Right lung (tissue), 10 donors: ENCODE measurements at places on chromosomes 2 and 18.

DNA sequence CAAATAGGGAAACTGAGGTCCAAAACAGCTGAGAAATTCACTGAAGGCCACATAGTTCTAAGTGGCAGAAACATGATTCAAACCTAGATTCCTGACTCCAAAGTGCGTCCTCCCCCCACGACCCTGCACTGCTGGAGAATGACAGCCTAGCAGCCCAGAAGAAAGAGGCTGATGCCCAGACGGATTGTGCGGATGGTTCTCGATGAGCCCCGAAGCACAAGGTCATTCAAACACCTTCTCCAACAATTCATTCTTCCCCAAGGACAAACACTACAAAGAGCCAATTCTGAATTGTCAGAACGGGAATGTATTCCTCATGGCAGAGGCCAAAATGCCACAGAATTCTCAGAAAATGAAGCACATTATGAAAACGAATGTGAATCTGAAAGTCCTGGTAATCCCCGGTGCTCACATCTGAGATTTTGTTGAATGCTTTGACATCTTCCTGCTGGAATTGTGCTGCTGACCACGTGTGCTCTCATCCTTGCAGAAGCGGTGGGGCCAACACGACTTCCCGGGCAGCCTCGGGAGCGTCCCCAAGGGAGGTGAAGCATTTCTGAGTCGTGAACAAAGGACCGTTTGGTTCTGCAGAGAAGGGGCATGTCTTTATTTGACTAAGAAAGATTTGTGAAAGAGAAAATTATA, 337.0 kb downstream of the EIPR1 start:
- no peak for DNase-seq

GRCh38 chr2:177164131-177164530, 48.5 kb upstream of the HNRNPA3 start:
- DNase-seq: no peak

DNA sequence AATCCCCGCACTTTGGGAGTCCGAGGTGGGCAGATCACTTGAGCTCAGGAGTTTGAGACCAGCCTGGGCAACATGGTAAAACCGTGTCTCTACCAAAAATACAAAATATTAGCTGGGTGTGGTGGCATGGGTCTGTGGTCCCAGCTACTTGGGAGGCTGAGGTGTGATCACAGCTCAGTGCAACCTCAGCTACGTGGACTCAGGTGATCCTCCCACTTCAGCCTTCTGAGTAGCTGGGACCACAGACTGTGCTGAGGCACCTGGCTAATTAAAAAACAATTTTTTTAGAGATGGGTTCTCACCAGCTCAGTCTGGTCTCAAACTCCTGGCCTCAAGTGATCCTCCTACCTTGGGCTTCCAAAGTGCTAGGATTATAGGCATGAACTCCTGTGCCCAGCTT, 23.4 kb downstream of the ANKRD12 start:
- DNase-seq: no peak

DNA sequence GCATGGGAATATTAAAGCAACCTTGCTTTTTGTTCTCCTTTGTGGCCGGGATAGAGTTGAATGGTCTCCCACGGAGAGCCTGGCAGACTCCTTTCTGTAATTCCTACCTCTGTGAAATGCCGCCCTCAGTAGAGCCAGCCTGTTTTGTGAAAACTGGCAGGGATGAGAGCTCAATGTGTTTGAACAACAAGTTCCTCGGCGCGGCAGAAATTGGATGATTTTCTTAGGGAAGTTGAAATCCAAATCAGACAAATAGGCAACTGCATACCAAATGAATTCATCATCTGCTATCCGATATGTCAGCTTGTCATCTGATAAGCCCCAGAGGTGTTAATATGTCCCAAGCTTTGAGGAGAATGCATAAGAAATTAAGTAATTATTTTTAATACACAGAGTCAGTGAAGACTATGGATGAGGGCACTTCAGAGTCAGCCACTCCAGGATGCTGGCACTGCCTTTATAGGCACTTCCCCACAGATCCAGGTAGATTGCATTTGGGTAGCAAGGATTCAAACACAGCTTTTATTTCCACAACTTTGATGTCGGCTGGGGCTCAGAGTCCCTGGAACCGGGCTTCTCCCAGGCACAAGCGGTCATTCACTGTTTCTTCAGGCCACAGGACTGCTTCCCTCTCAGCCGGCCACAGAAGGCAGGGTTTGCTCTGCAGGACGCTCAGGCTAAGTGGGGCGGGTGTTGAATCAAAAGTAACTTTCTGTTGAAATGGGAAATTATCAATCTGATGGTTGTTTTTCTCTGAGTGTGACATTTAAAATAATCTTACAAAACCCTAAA, 82.8 kb upstream of the REV1 start:
- no peak for DNase-seq

DNA sequence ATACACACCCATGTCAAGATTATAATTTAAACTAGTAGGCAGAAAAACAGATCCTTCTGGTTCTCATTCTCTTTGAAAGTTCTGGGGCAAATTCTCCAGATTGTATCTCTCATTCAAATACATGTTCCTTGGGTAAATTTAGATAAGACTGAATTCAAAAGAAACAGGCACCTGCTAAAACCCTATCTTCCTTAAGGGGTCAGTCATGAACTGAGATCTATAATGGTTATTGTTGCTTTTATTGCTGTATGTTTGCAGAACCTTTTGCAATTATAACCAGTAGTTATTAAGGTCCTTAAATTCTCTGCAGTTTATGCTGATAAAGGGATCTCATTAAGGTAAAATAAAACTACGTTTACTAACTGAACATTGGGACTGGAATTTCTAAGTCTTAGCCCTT, 83.5 kb downstream of the MYO5B start:
- no peak for DNase-seq

- no peak for DNase-seq
Observed at GRCh38 chr2:172551271-172551670, 4.6 kb upstream of the PDK1 start.

DNA sequence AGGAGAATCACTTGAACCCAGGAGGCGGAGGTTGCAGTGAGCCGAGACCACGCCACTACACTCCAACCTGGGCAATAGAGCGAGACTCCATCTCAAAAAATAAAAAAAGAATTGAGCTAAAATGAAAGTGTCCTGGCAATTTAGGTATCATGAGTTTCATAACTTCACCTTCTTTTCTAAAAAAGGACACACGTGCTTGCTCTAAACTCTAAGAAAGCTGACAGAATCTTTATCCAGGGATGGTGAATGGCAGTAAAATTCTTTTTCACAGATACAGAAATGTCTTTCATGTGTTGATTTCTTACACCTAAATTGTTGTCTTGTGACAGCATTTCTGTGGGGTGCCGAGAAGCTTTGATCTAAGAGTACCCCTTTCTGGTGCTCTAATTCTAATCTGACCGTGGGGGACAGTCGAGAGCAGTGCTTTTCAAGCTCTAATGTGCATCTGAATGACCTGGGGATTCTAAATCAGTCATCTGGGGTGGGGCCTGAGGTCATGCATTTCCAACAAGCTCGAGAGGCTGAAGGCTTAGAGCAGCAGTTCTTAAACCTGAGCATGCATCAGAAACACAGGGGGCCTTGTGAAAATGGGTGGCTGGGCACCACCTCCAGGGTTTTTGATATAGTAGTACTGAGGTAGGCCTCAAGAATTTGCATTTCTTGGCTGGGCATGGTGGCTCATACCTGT, 42.1 kb upstream of the REL start:
- no peak for DNase-seq

DNA sequence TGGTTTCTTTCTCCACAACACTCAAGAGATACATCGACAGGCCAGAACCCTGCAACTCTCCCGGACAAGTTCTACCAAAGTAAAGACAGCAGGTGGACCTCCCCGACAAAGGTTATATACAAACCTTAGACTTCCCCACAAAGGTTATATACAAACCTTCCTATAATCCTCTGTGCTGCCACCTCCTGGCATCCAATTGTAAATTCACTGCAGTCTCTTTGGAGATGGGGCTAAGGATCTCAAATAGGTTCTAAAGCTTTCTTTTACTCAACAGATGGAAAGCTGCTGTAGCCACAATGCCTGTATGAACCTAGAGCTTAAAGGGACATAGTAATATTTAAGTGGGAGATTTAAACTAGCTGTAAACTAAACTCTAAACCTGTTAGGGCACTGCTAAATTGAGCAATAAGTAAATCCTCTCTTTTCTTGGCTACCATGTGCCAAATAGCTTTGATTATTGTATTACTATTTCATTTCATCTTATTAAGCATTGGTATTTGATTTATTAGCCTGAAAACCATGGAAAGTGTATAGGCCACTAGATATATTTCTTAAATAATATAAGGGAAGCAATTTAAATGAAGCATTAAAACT, 9.8 kb upstream of the MREG start:
- no peak for DNase-seq

GRCh38 chr2:29139152-29139551, 23.9 kb downstream of the CLIP4 start:
- DNase-seq: no peak

DNA sequence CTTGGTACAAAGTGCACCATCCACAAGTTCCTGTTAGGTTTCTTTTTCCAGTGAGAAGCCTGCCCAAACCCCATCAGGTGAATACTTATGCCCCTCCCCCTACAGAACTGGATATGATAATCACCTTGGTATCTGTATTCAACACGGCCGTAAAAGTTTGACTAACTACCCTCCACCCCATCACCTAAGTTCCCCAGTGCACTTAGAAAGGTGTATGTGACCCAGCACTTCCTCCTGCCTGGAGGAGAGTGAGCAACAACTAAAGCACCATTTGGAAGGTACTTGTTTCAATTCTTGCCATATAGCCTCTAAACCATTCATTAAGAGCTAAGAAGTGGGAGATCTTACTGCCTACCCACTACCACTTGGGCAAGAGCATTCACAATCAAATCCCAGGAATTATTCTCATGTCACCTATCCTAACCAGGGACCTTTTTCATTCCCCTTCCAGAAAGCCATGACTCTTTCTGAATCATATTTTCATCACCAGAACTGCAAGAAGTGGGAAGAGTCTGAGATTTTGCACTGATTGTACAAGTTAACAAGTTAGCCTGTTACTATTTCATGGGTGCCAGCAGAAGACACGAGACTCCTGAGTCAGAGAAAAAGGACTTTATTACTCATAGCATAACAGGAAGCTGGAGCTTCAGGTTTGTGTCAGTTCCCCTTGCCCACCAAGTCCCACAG, 53.5 kb upstream of the NDUFV2 start:
- no peak for DNase-seq

DNA sequence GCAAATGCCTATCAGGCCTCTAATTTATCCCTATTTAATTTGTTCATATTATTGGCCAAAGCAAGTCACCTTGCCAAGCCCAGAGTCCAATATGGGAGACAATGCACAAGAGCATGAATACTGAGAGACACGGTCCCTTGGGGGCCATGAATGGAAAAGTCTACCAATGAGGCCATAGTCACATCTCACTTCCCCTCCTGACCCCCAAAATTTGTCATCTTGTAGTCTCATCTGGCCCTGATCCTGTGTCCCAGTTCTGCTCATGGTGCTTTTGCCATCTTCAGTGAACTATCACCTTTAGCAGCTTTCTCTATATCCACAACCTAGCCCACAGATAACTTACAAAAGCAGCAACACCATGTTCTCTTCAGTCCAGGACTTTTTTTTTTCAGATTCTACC, 302.7 kb upstream of the MGAT5 start:
- no peak for DNase-seq

DNA sequence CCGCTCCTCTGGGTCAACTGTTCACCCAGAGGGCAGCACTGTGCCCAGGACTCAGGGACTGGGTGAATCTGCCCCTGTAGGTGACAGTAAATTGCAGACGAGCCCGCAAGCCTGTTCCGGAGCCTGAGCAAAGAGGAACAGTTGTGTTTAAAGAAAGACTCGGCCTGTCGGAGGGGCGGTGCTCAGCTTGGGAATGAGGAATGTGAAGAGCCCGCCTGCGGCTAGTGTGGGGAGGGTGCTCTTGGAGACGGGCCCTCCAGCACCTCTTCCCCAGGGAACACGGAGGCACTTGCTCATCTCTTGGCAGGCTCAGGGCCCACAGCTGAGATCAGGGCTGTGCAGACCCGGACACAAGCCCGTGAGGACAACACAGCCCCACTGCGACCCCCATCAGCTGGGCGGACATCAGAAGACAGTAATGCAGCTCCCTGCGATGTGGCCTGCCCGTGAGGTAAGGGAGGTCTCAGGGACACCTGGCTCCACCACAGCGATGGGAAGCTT, 299.0 kb downstream of the NDUFA10 start:
- DNase-seq: no peak

- no peak for DNase-seq
Observed at GRCh38 chr2:219798430-219798829, 171.0 kb downstream of the SLC4A3 start.

GRCh38 chr2:9819551-9819950, 23.7 kb upstream of the TAF1B start:
- DNase-seq: no peak

DNA sequence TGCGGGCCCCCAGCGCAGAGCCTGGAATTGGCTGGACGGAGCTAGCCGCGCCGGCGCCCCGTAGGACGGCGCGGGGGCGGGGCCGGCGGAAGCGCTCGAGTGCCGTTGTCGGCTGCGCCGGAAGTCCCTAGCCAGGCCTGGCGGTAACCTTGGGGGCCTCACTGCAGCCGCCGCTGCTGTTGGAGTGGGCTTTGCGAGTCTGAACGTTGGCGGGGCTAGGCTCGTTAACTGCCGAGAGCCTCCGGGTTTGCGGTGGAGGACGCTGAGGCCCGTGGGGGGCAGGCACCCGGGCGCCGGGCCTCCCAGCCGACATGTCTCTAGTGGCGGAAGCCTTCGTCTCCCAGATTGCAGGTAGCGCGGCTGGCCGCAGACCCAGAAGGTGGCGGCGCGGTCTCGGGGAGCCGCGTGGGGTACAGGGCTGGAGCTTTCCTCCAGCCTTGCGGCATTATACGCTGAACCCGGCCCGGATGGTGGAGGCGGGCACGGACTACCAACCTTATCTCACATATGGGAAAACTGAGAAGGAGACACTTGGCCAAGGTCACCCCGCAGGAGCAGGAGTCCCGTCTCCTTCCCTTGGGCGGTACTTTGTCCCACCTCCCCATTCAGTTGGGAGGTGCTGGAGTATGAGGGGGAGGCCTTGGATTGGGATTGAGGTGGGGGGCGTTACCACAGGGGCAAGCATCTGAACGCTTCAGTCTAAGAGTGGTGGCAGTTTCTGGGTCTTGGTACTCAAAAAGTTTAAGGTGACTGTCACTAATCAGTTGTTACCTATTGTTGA, at the start of gene MTX2:
TSS of gene MTX2 (plus strand) at position 124 of the 781 bp plus-strand sequence. CDS start at position 312, 188 bp downstream.
- peak; percentile 83 for DNase-seq

DNA sequence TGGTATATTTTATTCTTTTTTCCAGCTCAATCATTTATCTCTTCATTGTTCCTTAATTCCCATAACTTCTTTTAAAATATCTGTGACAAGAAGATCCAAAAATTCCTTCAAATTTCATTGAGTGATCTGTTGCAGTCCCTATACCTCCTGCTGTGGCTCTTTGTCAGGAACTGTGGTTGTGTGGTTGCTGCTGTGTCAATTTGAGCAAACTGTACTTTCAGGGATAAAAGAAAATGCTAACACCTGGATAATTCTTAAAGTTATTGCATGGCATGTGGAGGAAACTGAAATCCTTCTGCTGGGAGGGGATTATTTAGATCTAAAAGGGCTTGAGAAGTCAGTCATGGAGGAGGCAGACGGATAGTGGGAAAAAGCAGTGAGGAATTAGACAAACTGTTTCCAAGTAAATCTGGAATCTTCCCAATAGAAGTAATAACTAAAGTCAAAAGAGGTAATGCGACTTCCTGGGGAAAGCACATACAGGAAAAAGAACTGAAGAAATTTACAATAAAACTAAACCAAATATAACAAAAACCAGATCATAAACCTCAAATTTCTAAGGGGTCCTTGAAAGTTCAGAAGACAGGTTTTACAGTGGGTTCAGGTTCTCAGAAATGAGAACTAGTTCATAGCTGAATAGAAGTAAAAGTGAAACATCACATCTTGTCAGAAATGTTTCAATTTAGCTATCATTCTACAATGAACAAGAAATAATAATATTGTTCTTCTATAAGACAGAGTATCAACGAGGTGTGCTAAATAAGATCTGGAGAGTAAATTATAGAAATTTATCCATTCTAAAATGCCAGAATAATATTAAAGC, 33.5 kb upstream of the CD226 start:
- DNase-seq: no peak
